Naive thymus-derived CD8-positive, alpha-beta T cell (primary cell): ENCODE measurements at places on chromosomes 5 and 9. TPM values are rescaled to one million over a fixed set of nuclear protein-coding genes. Genes with fewer than 3 reads are reported as not detected.

DNA sequence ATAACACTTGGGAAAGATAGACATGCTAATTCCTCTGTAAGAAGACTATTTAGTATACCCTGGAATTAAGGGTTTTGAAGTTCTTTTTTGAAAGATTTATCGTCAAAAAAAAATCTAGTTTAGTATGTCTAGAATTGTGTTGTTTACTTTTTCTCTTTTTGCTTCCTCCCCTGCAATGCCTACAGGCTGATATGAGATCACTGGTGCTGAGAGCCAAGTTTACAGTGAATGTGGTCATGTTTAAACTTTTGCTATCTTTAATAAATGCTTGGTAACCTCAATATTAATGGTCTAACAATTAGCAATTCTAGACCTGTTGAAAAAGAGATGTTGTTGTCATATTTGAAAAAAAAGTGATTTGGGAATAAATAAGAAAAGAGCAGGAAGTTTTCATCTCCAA lies 86.1 kb downstream of the CWC27 start:
- no peak for DNase-seq

- DNase-seq, result no peak
These were observed 2.9 kb downstream of the SLC45A2 start for GRCh38 chr5:33981408-33982162.

GRCh38 chr5:114412510-114413171 lies 50.8 kb downstream of the KCNN2 start:
- DNase-seq, result no peak

- DNase-seq, result no peak
These were observed 969.2 kb downstream of the CDH18 start for GRCh38 chr5:19018822-19019221.

Gene SLC22A4
- not detected for total RNA-seq

Gene POC5
- total RNA-seq, result 17.0 TPM
